Activated B cell treated with CpG ODN at 0.5 μM for 24 hours (primary cell): ENCODE measurements at places on chromosomes 12 and 14. TPM values are rescaled to one million over a fixed set of nuclear protein-coding genes. Genes with fewer than 3 reads are reported as not detected.

GRCh38 chr12:101876322-101876860 is 989 bp upstream of the DRAM1 start:
- DNase-seq: no peak

- no peak for DNase-seq
These were observed 11.7 kb downstream of the DTX1 start for GRCh38 chr12:113067987-113068935.

GRCh38 chr12:77814386-77814785 is 16.3 kb upstream of the NAV3 start:
- DNase-seq: no peak

GRCh38 chr14:73462815-73463214 is 4.5 kb upstream of the NUMB start:
- no peak for DNase-seq

RASSF8 gene
- 0.58 and 0.59 TPM in 2 replicates for total RNA-seq

- no peak for DNase-seq
These were observed 1.0 kb upstream of the KDM2B start for GRCh38 chr12:121581686-121582429.

- DNase-seq: no peak
These were observed 36.2 kb downstream of the MED13L start for GRCh38 chr12:116241157-116241759.

DNA sequence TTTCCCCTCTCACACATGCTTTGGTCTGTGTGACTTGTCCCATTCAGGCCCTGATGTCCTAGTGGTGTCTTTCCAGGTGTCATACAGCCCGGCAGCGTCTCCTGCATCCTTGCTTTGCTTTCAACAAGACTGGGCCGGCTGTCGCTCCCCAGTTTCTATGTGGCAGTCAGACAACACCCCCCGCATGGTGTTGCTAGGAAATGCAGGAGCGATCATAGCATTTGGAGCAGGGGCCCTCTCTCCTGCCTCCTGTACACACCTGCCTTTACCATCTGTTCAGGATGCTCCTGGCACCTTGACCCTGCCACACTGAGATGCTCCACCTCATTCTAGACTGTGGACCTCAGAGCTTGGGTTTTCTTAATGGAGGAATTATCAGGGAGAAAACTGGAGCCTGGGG is 29.5 kb downstream of the CACNA1C start:
- no peak for DNase-seq

GRCh38 chr12:65952737-65953209 is 128.5 kb downstream of the HMGA2 start:
- no peak for DNase-seq

PRKD1 gene
- total RNA-seq: 5.1 and 6.7 TPM in 2 replicates

FGD6 gene
- total RNA-seq: 3.7 and 5.4 TPM in 2 replicates

- DNase-seq: no peak
These were observed 5.3 kb downstream of the BAG5 start for GRCh38 chr14:103556946-103557758.

DNA sequence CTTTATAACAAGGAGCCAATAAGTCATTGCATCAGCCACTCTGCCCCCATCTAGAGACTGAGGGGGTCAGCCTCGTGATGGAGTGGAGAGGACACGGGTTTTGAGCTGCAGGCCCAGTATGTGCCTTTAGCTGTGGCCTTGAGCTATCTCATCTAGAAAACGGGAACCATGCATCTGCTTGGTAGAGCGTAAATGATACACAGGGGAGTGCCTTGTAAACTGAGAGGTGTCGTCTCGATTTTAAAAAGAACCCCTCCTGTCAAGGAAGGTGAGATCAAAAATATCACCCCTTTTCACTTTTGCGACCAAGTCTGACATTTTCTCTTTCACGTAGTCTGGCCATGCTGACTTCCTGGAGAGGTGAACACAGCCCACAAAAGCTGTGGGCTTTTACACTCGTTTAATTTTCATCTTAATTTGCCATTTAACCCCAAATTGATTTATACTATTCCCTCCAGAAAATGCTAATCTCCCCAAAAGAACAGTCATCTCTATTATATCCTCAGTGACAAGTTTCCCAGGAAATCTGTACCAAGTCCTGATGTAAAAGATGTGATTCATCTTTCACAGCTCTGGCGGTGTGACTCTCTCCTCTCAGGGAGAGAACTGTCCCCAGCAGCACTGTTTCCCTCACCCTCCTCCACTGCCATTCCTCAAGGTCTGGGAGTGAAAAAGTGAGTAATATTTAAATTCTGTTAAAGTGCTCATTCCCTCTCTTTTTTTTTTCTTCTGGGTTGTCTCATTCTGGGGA is 30.6 kb downstream of the VCPKMT start:
- DNase-seq: peak; percentile 44

DNA sequence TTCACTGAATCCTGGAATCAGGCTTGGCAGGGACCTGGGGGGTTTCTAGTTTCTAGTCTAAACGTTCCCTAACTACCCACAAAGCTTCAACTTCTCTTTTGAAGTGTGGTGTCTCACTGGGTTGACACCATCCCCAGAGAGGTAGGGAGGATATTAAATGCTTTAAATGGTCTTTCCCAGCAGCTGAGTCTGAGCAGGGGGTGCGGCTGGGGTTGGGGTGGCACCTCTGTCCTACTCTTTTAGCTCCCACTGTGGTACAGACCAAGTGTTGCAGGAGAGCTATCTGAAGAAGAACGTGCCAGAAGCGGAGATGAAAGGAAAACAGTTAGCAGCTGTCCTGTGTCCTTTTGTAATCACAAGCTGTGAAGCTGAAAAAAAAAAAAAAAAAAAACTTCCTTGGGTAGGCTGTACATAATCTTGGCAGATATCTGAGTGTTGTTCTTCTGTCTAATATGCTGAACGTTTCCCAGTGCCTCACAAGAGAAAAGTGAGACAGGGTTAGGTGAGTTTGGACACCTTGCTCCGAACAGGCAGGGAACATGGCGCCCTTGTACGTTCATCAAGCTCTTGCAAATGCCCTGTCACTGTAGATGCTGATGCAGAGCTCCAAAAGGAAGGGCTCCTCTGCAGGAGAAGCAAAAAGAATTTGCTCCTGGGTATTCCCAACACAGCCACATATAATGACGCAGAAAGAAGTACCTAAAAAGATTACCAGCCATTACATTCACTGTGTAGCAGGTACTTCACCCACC is 447.2 kb downstream of the APAF1 start:
- DNase-seq: no peak

GRCh38 chr12:96070670-96071279 is 35.4 kb upstream of the LTA4H start:
- DNase-seq: no peak

LRRC43 gene
- not detected in 2 replicates for total RNA-seq

DNA sequence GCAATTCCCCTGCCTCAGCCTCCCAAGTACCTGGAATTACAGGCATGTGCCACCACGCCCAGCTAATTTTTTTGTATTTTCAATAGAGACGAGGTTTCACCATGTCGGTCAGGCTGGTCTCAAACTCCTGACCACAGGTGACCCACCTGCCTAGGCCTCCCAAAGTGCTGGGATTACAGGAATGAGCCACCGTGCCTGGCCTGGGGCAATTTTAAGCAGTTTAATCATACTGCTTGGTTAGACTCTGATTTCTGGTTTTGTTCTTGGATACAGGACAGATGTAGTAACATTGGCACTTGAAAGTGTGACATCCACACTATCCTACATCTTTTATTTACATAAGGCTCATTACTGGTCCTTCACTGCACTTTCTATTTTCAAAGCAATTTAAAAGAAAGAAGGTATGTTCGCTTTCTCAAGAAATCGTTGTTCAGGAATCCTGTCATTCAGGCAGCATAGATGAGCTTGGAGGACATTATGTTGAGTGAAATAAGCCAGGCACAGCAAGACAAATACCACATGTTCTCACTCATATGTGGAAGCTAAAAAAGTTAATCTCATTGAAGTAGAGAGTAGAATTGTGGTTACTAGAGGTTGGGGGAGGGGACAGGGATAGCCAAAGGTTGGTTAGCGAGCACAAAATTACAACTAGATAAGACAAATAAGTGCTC is 4.0 kb upstream of the NUAK1 start:
- DNase-seq: no peak

DNA sequence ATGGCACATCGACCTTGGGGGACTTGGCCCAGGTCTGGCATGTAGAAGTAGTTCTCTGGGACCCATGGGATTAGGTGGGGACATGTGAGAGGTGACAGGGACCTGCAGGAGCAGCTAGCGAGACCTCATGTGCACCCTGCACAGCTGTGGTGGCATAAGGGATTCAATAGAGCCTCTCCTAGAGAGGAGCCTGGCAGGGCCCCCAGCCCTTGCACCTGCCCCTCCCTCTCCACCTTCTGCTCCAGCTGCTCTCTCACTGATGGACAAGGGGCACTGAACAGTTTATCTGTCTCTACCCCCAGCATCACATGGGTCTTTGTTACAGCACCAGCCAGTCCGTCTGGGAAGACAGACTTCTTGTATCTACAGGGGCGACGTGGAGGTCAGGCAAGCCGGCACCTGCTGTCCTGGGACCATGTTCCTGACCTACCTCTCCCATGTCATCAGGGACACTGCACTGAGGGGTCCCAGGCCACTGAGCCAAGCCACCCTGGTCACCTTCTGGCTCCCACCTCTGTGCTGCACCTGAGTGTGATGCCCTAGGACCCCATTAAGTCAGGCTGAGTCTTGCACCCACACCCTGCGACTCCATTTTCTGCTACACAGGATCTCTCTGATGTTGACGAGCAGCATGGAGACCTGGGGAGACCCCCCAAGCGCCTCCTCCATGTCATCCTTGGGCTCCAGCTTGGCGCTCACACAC is 32.6 kb downstream of the DDX11 start:
- DNase-seq: no peak

- DNase-seq: no peak
These were observed 108.8 kb downstream of the VEZT start for GRCh38 chr12:95326445-95326844.

- no peak for DNase-seq
These were observed 1.1 kb downstream of the HPD start for GRCh38 chr12:121857322-121858246.

DNA sequence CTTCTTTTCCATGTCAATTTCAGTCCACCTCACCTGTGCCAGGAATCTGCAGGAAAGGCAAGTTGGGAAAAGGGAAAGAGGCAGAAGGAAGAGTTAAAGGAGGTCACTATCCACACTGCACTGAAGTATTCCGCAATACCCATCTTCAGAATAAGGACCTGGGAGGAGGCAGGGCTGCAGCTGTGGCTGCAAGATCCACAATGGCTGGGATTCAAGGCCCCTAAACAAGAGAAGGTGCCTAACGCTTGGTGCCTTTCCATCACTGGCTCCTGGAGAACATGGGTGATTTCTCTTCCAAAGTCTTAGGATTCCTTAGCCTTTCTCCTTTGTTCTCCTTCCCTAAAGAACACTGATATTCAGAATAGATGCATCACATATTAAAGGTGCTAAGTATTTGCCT is 204.0 kb downstream of the GRIN2B start:
- no peak for DNase-seq

CACNA1C gene
- 0.02 TPM in 2 replicates for total RNA-seq

GRCh38 chr12:6233121-6233971 is 33.1 kb downstream of the CD9 start:
- DNase-seq: no peak

GRCh38 chr12:18467620-18468245 is 206.4 kb downstream of the PIK3C2G start:
- no peak for DNase-seq

- DNase-seq: no peak
These were observed 76.1 kb downstream of the SAMD4A start for GRCh38 chr14:54642801-54643695.

- no peak for DNase-seq
These were observed 34.9 kb upstream of the FAM222A start for GRCh38 chr12:109678719-109679118.

GRCh38 chr12:6312529-6313325 is 2.2 kb downstream of the PLEKHG6 start:
- no peak for DNase-seq

APOF gene
- total RNA-seq: not detected in 2 replicates

DNA sequence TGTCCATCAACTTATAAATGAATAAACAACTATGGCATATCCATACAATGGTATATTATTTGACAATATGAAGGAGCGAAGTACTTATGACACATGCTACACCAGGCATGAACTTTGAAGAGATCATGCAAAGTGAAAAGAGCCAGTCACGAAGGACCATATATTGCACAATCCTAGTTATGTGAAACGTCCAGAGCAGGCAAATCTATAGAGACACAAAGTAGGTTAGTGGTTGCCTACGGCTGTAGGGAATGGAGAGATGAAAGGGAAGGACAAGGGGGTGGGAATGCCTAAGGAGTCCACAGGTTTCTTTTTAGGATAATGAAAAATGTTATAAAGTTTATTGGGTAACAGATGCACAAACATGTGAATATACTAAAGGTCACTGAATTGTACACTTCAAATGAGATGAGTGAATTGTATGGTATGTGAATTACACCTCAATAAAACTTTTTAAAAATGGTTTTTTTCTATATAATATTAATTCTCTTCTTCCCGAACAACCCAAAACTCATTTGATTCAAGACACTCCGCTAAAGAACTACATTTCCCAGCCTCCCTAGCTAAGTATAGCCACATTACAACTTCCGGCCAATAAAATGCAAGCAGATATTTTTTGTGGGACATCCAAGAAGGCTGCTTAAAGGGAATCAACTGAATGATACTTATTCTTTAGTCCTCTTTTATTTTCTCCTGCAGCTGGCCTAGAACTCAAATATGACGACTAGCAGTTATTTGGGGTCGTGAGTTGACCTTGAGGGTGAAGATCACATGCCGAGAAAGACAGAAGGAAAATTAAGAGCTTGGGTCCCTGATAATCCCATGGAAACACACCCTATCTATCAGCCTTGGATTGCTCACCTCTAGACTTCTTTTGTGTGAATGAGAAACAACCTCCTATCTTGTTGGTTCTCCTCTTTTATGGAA is 187.2 kb downstream of the TTC8 start:
- DNase-seq: no peak

GRCh38 chr14:64733899-64734298 is 29.7 kb downstream of the PLEKHG3 start:
- DNase-seq: no peak

OTOGL gene
- total RNA-seq: not detected in 2 replicates

DNA sequence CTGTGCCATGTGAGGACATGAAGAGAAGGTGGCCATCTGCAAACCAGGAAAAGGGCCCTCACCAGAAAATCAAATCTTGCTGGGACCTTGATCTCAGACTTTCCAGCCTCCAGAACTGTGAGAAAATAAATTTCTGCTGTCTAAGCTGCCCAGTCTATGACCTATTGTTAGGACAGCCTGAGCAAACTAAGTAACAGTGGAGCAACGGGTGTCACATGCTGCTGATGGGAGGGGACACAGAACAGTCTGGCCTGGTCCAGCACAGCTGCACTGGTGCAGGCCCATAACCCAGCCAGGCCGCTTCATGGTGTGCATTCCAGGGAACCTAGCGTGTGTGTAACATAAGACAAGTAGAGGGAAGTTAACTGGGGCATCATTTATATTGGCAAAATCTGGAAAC is 42.1 kb downstream of the GRIP1 start:
- no peak for DNase-seq

SLC5A8 gene
- total RNA-seq: not detected in 2 replicates

DNA sequence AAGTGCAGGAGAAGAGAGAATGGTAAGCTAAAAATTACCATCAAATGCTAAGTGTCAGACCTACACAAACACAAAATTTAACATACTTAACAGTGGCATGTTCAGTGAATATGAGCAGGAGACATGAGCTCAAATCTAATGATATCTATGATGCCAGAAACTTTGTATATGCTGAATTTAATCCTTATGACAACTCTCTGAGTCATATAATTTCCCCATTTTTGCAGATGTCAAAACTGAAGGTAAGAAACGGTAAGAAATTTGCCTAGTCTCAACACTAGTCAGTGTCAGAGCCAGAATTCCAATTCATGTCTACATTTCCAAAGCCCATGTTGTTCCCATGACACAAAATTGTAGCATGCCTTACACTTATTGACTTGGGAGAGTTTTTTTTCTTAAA is 375.8 kb downstream of the APAF1 start:
- no peak for DNase-seq
